Caudate nucleus (tissue), 63 donors: ENCODE measurements at places on chromosomes 13 and 19.

DNA sequence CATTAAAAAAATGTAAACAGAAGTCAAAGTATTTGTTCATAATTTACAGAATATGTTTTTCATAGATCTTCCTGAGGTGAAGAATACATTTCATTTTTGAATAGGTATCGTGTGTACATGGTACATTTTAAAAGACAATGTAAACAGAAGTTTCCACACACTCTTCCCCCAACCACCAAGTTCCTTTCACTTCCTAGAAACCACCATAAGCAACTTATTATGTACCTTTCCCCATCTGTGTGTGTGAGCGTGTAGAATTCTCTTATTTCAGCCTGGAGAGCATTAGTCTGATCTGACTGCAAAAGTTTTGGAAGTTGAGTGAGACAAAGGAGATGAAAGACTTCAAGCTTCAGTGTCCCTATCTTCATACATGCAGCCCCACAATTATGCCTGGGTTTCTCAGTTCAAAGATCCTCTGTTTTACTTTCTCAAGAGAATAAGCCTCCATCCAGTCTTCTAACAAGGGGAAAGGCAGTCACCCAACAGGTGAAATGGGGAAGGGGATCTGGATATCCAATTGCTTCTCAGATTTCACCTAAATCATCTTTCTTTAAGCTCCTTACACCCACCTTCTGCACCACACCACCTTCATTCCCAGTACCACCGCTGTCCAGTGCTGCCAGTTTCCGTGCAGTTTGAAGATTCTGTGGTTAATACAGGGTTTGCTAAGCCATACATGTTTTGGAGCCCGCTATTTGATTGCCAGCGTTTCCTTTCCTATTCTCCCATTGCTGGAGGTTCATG, 2.1 kb downstream of the TEX30 start:
- DNase-seq: no peak

- no peak for DNase-seq
Measured at GRCh38 chr13:52165411-52165810, 6.0 kb upstream of the NEK3 start.

GRCh38 chr19:677201-677600, 1.0 kb downstream of the FSTL3 start:
- no peak for DNase-seq

GRCh38 chr19:34403784-34404108, 453 bp upstream of the PDCD2L start:
- no peak for DNase-seq

- no peak for DNase-seq
Measured at GRCh38 chr13:89684896-89685295, 1662.6 kb upstream of the MIR17HG start.

DNA sequence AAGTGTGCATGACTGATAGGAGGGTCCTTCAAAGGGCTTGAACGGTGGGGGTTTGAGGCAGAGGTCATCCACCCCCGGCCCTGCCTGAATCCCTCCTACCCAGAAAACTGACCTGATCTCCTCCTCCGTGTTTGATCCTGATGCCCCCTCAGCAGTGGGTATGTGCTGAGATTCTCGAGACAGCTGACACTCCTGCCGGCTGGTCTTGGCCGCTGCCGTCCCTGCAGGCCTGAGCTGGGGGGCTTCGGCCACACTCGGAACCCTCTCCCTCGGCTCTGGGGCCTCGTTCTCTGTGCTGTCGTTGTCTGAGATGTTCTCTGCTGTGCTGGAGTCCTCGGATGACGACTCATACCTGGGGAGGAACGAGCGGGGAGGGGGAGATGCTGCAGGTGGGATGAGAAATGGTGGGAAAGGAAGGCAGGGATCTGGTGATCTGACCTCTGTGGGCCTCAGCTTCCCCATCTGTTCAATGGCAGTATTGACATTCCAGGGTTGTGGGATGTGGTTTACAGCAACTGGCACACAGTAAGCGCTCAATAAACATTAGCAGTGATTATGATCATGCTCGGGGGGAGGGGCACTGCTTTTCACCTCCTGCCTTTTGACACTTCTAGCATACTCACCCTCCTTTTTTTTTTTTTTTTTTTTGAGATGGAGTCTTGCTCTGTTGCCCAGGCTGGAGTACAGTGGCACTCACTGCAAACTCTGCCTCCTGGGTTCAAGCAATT, 20.7 kb downstream of the KANK2 start:
- no peak for DNase-seq

- DNase-seq: no peak
Measured at GRCh38 chr13:80083081-80083852, 257.7 kb downstream of the SPRY2 start.

DNA sequence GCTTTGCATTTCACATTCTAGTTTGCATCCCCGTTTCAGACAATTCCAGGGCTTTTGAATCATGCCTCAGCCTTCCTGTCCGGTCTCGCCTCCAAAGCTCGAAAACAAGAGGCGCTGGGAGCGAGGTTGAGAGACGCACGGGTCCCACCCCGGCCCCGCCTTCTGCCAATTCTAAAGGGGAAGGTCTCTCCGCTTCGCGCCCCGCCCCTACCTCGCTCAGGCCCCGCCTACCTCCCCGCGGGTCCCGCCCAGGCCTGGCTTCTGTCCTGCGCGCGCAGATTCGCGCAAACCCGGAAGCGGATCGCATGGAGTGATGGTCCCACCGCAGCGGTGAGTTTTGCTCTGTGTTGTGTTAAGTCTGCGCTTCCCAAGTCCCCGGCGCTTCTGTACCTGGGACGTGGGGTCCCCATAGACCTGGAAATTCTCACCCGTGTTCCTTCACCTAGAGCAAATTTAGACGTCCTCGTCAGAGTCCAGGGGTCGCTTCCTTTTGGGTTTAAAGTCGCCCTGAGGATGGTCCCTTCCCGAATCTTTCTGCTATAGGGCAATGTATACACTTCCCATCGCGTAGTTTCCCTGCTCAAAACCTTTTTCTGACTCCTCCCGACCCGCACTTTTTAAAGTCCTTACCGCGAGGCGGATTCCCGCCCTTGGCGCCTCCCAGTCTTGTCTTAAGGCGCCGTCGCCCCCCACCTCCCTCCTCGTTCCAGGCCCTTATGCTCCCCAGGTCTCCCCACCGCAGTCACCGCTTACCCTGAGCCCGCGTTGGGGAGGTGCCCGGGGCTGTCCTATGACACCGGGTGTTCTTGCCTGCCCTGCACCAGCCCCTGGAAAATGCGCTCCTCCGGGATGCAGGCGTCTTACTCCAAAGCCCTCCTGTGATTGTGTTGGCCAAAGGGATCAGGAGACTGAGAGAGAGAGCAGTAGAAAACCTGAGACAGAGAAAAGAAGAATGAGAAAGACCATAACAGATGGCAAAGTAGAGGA, at the start of gene ZNF845:
Gene ZNF845, plus strand, starts transcription at position 287 of the 987 bp plus-strand sequence. CDS start 7,559 bp downstream, outside the sequence.
- DNase-seq: peak; percentile 91

- no peak for DNase-seq
Measured at GRCh38 chr13:36323951-36324566, 22.1 kb downstream of the SPART start.

DNA sequence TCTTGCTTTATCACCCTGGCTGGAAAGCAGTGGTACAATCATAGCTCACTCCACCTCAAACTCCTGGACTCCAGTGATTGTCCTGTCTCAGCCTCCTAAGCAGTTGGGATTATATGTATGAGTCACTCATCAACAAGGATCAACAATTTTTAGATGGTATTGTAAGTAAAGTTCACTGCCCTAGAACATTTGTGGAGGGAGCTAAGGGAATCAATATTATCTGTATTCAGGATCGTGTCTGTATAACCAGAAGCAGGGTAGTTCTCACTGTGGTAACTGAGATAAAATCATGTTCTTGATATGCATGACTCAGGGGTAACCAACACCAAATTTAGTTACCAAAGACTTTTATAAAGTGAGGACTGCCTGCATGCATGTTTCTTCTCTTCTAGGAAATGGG, 27.0 kb downstream of the ZMYM5 start:
- no peak for DNase-seq

- no peak for DNase-seq
Measured at GRCh38 chr19:39325778-39326665, 5.4 kb upstream of the LRFN1 start.

GRCh38 chr13:110306960-110307766, at the start of the genes COL4A1 and COL4A2:
TSS of gene COL4A1 (minus strand) at chr13:110307157. CDS start at chr13:110307027, 130 bp downstream.
TSS of gene COL4A2 (plus strand) at chr13:110307284. CDS start at chr13:110307904, 620 bp downstream.
- no peak for DNase-seq

DNA sequence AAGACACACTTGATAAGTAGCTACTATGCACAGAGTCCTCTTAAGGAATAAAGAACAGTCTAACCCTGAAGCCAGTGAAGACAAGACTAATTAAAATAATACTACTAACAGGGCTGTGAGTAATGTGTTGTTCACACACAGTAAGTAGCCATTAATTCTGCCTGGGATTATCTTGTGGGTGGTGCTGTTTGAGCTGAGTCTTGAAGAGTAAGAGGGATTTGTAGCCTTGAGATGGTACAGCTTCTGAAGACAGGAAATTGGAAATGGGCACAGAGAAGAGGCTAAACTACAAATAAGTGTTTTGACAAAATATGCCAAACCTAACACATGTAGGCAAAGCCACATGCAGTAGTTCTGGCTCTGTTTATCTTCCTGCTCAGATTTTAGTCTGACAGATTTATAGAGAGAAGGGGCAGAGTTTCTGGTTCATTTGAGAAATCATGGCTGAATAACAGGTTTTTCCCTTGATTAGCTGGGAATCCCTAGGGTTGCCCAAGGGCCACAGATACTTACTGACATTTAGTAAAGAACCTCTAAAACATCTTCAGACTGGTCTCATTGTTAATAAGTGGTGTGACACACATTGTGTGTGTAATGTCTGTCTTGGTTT, 38.0 kb downstream of the ITGBL1 start:
- no peak for DNase-seq

- DNase-seq: no peak
Measured at GRCh38 chr13:76293751-76294150, 592.5 kb downstream of the KCTD12 start.

DNA sequence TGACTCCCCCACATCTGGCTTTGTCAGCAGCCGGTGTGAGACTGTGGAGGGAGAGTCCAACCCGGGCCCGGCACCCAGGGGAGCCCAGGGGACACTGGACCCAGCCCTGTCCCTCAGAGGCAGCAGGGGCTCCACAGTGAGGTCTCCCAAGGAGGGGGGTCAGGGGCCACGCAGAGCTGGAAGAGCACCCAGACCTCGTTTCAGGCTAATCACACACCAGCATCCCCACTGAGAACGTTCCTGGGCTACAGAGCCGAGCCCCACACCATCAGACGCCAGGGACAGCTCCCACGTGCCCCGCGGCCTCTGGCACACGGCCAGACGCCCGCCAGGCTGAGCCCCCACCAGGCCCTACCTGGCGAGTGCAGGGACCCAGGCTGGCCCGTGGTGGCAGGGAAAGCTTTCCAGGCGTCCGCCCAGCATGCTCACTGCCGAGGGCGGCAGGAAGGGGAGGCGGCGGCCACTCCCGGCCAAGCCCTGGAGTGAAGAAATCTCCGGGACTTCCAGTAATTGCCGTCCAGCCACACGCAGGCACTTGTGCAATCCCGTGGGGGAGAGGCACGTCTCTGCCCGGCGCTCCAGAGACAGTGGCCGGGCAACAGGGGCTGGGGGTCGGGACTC, 19.2 kb downstream of the SBNO2 start:
- no peak for DNase-seq

GRCh38 chr13:97001636-97002035, 7.4 kb upstream of the OXGR1 start:
- no peak for DNase-seq

DNA sequence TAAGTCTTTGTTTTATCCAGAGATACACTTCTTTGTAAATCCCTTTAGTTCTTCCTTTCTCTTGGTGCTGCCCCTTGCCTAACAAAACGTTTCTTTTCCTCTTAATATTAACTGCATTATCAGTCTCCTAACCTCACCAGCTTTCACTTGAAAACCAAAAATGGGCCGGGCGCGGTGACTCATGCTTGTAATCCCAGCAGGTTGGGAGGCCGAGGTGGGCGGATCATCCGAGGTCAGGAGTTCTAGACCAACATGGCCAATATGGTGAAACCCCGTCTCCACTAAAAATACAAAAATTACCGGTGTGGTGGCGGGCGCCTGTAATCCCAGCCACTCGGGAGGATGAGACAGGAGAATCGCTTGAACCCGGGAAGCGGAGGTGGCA, 329.8 kb upstream of the MIR17HG start:
- no peak for DNase-seq

GRCh38 chr19:11142528-11143171, 12.9 kb downstream of the SPC24 start:
- DNase-seq: peak; percentile 12

- no peak for DNase-seq
Measured at GRCh38 chr13:44895953-44896335, 93.3 kb downstream of the NUFIP1 start.

DNA sequence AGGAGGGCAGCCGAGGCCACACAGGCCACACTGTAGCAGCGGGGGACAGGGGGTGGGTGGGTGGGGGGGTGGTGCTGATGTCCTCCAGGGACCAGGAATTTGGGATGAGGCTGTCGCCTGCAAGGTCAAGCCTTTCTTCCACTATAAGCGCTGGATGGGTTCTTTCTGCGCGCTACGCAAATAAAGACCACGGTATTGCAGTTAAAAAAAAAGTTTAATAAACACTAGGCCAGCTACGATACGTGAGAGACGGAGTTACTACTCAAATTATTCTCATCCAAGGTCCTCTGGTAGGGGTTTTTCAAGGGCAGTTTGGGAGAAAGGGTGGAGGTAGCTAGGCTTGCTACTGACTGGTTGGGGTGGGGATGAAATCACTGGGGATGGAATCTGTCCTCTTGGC, 508 bp upstream of the ZNF44 start:
- DNase-seq: no peak

GRCh38 chr13:99980201-99980823, 1.3 kb upstream of the ZIC2 start:
- no peak for DNase-seq

DNA sequence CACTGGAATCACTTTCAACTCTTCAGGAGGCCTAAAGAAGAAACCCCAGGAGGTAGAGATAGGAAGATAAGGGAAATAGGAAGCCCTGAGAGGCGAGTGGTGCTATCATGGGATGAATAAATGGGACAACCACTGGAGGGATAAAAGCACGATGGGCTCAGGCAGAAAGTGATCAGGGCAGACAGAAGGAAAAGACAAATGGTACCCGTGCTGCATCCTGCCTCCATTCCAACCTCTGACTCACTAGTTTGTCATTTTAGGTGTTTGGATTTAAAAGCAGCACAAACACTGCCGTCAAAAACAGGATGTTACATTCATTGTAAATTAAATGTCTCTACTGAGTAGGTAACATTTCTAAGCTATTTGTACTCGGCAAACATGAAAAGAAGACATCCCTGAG, 314.3 kb upstream of the HTR2A start:
- DNase-seq: no peak

GRCh38 chr19:47446534-47447469, 24.9 kb downstream of the SLC8A2 start:
- DNase-seq: no peak

GRCh38 chr13:102774591-102775520, 1.3 kb upstream of the TEX30 start:
- no peak for DNase-seq

- no peak for DNase-seq
Measured at GRCh38 chr13:43196750-43197370, 173.5 kb downstream of the DNAJC15 start.

DNA sequence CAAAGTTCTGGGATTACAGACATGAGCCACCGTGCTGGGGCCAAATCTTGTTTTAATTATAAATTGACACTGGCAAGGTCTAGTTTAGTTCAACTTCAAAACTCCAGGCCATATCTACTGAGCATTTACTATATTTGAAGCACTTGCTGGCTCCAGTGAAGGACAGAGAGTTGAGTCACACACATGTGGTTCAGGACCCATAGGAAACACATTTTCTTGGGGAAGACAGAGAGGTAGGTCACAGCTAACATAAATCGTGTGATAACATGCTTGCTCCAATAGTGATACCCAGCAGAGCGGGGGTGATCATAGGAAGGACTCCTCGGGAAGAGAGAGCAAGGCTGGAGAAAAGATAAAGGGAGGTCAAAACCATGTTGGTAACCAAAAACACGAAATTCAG, 170.6 kb upstream of the TSC22D1 start:
- no peak for DNase-seq

- DNase-seq: no peak
Measured at GRCh38 chr13:111948811-111949210, 118.1 kb upstream of the SOX1 start.
